ENCODE measurements at places on chromosomes 1 and 21. TPM values are rescaled to one million over a fixed set of nuclear protein-coding genes. Genes with fewer than 3 reads are reported as not detected.

The CNR2 gene
- polyA plus RNA-seq, result 52.1 TPM

The NTPCR gene
- polyA plus RNA-seq, result 34.2 TPM

The MCOLN2 gene
- 12.4 TPM for polyA plus RNA-seq

The DMRTA2 gene
- polyA plus RNA-seq, result not detected

The DNAJC6 gene
- polyA plus RNA-seq, result 1.1 TPM

The PAQR6 gene
- polyA plus RNA-seq, result 0.44 TPM

The TAS1R3 gene
- polyA plus RNA-seq, result 5.5 TPM

The LCE2C gene
- polyA plus RNA-seq, result not detected

The DYNLT4 gene
- polyA plus RNA-seq, result not detected

The OLFML3 gene
- polyA plus RNA-seq, result not detected

The CCDC27 gene
- polyA plus RNA-seq, result not detected

The RC3H1 gene
- 6.0 TPM for polyA plus RNA-seq

The ALX3 gene
- polyA plus RNA-seq, result not detected

Data from IgD-negative memory B cell (primary cell).